ENCODE measurements at places on chromosomes 3 and 15.

DNA sequence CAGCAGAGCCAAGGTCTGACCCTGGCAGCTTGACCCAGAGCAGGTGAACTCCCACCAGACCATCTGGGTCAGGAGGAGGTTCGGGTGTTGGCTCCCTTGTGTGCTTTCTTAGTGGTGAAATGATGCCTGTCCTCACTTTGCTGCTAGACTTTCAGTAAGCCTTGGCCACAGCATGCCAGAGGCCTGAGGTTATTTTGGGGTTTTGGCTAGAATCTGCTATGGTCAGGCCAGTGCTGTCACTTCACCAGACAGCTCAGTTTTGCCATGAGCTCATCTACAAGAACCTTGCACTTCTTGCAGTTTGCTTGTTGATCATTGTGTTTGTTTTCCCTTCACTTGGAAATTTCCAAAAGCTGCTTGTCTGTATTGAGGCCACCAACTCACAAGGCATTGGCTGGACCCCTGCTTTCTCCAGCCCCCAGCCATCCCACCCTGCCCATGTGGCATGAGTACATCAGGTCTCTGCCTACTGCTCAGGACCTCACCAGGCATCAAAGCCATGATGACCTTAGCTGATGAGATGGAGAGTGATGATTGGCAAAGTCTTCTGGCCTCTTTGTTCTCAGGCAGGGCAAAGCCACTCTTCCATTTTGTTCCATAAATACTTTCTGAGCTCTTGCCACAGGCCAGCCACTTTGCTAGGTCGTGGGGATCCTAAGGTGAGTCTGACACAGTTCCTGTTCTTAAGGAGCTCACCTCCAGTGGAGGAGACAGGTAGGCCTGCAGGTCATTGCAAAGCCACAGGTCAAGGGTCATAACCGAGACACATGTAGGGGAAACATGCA is 122.6 kb downstream of the ARNT2 start:
- DNase-seq, result no peak

DNA sequence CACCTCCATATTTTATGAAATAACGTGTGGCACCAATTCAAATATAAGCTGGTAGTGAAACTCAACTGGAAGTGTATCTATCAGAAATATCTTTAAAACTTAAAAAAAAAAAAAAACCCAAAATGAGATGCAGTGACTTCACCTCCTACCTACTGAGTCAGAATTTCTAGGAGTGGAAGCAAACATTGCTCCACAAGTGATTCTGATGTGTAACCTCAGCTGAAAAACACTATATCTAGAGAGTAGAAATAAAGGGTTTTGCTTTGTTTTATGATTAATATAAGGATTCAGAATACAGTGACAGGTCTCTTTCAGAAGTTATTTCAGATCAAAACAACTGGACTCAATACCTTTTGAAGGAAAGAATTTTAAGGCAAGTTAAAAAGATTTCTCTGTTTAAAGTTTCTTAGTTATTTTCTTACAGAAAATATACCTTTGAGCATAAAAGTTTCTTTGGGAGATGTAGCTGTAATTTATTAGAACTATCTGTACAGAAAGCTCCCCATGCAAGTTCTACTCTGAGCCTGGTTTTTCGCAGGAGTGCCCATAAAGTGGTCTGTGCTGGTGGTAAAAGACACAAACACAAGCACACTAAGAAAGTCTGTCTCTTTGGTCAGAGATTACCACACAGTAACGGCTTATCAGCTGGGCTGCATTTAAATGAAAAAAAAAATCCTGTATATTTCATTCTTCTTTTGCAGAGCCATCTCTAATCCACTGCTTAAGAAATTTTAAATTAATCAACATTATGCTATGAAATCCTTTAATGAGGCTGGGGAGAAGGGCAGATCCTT is 59.9 kb upstream of the PPIB start:
- DNase-seq, result no peak

DNA sequence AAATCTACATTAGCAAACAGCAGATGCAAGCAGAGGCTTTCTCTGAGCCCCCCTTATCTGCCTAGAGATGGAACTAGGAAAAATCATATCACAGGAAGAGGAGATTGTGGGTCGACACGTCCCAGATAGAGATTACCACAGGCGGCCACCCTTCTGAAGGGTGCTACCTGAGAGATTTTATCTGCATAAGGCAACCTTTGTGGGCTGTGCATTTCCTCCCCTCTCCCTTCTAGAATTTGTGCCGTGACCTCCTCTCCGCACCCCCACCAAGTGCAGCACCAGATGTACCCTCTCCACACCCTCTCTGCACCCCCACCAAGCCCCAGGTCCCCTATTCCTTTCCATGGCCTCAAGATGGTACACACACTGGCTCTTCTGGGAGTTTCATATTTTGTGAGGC is 27.4 kb downstream of the METTL6 start:
- no peak for DNase-seq

GRCh38 chr15:45785897-45786296 is 151.1 kb downstream of the SQOR start:
- DNase-seq, result no peak

GRCh38 chr3:28980131-28980530 is 300.7 kb upstream of the RBMS3 start:
- DNase-seq, result no peak

GRCh38 chr3:64667138-64667537 is 20.7 kb downstream of the ADAMTS9 start:
- DNase-seq, result no peak

- no peak for DNase-seq
These were observed 18.4 kb upstream of the GHSR start for GRCh38 chr3:172466553-172467130.

DNA sequence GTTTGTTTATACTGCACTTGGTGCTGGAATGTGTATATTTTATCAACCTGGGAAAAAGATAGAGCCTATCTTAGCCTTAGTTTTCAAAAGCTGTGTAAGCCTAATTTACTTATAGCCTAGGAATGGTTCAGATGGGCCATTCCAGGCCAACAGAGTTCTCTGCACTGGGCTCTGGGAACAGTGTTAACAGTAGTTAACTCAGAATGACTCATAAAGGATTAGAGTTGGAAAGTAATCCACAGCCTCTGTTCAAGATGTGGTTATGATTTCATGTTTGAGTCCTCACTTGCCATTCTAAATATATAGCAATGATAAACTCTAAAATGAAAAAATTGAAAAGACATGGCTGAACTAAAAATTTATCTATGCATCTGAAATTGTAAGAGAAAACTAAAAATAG is 22.6 kb upstream of the PEX5L start:
- DNase-seq, result no peak

DNA sequence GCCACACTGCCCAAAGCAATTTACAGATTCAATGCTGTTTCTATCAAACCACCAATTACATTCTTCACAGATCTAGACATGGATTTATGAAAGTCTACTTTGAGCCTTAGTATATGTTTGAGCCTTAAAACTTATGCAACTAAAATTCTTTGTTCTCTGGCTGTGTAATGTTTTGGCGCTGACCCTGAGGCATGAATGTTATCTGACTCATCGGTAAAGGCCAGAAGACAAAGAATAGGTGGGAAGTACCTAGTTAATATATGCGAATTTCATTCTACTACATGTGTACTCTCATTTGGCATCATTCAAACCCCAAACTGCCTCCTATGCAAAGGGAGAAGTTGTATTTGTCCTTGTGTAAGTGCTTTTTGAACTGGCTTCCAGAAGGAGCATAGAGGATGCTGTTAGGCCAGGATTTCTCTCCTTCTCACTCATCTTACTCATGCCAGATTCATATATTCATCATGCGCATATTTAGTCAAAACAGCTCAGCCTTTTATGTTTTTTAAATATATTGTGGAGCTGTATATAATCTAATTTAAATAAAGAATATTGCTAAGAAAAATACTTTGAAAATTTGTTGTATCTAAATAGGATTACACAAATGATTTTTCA is 204.2 kb downstream of the NFKBIZ start:
- no peak for DNase-seq

- DNase-seq, result no peak
These were observed 140.7 kb downstream of the BCHE start for GRCh38 chr3:165696496-165696895.

DNA sequence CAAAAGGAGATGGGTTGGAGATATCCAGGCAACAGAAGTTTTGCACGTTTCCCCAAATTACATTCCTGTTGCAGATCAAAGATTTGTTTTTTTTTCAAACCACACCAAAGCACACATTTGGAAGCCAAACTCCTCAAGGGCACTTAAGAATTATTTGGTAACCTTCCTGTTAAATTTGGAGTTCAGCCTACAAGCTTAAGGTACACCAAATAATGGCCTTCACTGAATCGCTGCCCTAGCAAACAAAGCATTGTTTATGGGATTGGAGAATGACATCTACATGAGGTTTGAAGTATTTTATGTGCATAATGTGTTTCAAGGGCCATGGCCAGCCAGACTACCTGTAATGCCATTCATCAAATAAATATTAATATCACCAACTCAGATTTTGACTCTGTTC is 357.9 kb downstream of the RORA start:
- DNase-seq, result no peak

- DNase-seq, result peak; percentile 13
These were observed 728 bp downstream of the CRTC3 start for GRCh38 chr15:90530250-90531051.

GRCh38 chr3:129025108-129025507 is 24.0 kb downstream of the EFCC1 start:
- no peak for DNase-seq

DNA sequence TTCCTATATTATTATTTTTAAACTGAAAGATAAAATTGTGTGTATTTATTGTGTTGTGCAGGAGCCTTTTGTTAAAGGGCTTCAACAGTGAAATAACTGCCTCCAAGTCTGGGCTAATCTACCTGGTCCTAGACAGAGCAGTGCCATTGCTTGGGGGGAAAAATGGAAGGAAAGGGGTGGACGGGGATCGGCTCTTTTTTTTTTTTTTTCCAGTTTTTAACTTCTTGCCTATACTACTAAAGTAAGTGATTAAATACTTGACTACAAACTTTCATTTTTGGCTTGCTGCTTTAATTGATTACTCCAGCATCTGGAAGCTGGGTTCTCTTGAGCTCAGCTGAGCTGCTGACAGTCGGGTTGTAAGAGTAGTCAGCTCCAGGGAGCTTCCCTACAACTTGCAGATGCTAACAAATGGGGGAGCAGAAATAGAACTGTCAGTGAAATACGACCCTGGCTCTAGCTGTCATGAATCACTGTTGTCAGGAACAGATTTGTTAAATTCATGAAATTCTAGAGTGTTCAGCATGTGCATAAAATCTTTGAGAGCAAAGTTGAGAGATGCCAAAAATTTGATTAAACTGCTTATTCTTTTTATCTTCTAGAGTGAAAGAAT is 276.7 kb downstream of the ROBO1 start:
- no peak for DNase-seq

GRCh38 chr3:11195201-11195600 is 40.9 kb downstream of the HRH1 start:
- no peak for DNase-seq

GRCh38 chr3:3260870-3261269 is 81.4 kb upstream of the CRBN start:
- DNase-seq, result no peak

- no peak for DNase-seq
These were observed 107.7 kb downstream of the ETFA start for GRCh38 chr15:76203346-76204108.

DNA sequence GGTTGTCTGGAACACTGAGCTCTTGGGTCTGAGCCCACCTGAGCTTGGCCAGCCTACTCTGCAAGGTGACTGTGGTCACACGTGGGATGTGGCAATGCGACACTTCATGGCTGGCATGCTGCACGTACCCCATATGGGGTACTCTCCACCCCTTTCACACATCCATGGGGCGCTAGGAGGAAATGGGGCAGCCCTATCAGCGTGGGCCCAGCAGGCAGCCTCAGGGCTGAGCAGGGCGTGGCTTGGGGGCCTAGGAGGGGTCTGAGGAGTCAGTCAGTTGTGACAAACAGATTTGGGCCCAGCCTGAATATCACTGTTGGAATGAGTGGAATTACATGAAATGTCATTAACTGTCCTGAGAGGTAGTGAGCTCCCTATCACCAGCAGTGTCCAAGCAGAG is 82.3 kb upstream of the LINGO1 start:
- no peak for DNase-seq

- no peak for DNase-seq
These were observed 319.4 kb upstream of the MDFIC2 start for GRCh38 chr3:70631716-70632307.

DNA sequence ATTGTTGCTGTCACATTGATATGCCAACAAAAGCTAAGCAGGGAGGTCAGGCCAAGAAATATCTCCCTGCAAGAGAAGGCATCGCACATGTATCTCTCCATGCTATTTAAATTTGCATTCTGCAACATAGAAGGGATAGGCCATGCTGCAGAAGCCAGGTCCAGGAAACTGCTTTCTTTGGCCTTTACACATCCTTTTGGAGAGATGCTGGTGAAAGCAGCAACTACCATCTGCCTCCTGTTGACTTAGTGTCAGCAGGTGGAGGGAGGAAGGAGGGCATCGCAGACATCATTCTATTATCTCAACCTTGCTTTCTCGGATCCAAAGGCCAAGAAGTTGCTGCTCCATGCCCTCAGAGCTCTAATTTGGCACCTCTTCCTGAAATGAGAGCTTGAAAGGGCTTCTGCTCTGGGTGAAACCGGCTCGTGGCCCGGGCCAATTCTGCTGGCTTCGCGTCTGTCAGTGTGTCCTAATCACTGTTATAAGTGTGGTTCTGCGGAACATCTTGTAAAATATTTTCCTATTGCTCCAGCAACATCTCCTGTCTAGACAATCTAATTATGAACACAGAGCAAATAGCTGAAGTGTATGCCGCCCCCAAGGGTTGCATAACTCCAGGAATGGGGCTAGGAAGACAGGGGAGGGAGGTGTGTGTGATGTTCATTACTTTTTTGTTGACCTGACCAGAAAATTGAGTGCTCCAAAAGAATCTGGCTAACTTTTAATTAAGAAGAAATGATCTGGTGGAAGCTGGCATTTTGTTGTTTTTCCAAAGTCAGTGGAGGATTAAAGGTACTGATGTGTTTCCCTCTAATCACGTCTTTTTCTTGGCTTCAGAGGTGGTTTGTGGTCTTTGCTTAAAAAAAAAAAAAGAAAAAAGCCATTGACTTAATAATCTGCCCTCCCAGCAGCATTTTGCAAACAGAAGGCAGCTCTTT is 89.1 kb downstream of the TPRG1 start:
- no peak for DNase-seq

DNA sequence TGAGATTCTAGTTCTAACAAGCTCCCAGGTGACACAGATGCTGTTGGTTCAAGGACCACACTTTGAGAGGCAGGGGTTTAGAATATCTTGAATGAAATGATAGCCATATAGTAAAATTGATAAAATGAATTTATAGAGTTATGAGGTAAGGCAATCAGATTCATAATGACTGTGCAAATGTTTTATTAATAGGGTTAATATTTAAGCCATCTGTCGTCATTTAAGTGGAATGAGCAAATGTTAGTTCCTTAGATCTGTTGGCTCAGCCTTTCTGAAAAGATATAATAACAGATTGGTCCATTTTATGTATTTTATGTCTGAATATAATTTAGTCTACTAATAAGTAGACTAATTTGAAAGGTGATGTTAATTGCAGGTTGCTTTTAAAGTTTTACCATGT is 12.9 kb downstream of the REC114 start:
- DNase-seq, result no peak

- no peak for DNase-seq
These were observed 25.4 kb downstream of the ALDH1A2 start for GRCh38 chr15:58040150-58040549.

Data from activated naive CD4-positive, alpha-beta T cell (primary cell).